ENCODE measurements at places on chromosomes 4 and X.

DNA sequence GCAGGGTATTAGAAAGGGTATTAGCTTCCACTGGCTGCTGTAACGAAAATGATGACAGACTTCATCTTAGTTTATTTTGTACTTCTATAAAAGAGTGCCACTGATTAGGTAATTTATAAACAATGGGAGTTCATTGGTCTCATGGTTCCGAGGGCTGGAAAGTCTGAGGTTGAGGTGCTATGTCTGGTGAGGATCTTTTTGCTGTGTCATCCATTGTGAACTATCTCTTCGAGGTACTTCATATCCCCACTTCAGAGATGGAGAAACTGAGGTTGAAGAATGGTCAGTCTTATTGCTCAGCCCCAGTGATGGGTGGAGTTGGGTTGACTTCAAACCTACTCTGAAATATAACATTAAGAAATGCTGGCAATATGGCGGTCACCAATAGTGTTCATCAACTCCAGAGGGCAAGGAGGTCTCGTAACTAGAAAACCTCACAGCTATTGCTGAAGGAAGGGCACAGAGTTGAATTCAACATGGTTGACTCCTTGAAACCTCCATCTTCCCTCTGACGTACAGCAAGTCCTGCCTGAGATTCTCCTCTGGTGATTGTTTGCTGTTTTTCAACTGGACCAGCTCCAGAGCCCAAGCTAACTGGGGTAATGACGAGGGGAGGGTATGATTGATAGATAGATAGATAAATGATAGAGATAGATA lies 53.6 kb upstream of the SHOX start:
- DNase-seq, result no peak

GRCh38 chr4:70704215-70704930 lies 16.0 kb downstream of the UTP3 start:
- DNase-seq, result peak; percentile 30

DNA sequence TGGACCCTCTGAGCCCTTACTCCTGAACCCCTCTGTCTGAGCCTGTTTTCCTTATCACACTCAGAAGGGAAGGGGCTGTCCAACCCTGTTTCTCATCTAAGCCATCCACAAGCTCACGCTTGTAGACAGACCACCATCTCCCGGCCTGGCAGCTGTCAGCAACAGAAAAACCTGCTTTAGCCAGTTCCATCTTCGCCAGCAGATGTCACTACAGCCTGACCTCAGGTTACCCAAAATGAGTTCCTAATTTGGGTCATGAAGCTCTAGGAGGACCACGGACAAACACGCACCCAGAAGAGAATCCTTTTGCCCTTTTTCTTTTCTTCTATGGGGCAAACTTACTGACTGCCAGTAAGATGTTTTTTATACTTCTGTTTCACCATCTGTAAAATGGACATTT lies 445.4 kb downstream of the BCOR start:
- DNase-seq, result peak; percentile 2

DNA sequence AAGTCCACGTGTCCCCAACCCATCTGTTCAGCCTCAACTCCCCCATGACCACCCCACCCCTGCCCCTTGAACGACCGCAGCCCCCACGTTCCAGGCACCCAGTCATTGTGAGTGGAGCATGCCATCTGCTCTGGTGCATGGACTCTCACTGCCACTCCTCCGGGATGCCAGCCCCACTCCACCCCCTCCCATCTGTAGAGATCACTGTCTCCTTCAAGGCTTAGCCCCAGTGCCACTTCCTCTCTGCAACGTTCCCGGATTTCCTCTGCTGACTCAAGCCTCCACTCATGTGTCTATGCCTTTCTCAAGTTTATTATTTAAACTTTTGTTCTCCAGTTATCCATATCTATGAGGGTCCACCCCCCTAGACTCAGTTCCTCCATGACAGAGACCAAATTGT lies 54.0 kb downstream of the MAML3 start:
- no peak for DNase-seq

- DNase-seq, result no peak
Observed at GRCh38 chrX:45322820-45323219, 122.1 kb upstream of the DIPK2B start.

GRCh38 chrX:41889317-41890025 lies 33.9 kb downstream of the CASK start:
- no peak for DNase-seq

DNA sequence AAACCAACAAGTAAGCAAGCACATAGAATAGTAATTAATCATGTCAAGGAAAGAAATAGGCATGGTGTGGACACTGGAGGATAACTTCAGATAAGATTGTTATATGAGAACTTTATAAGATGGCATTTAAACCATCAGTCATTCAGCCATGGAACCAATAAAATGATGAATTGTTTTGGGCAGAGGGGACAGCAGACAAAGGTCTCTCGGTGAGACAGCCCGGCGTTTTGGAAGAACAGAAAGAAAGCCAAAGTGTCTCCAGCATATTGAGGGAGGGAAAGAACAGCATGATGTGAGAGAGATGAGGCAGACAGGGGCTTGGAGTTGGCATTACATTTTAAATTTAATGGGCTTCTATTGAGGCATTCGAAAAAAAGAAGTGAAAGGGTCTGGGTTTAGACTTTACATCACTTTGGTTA lies 883 bp upstream of the PPM1K start:
- no peak for DNase-seq

- no peak for DNase-seq
Observed at GRCh38 chrX:149145845-149146285, 359.2 kb downstream of the IDS start.

DNA sequence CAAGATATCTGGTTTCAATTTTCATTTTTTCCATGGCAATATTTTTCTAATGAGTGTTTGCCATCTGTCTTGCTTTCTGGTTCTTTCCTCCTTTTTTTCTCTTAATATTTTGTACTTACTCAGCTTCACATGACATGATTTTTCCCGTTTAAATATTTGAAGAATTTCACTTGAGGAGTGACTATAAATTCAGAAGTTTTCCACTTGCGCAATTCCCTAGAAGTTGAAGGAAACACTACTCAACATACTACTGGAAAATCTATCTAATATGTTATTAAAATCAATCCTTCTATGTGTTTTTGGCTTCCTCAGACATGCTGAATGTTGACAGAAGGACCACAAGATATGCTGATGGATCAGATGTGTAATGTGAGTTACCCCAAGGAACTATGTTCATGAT lies 36.8 kb upstream of the BANK1 start:
- DNase-seq, result no peak

- no peak for DNase-seq
Observed at GRCh38 chr4:187276736-187277408, 553.2 kb upstream of the FAT1 start.

DNA sequence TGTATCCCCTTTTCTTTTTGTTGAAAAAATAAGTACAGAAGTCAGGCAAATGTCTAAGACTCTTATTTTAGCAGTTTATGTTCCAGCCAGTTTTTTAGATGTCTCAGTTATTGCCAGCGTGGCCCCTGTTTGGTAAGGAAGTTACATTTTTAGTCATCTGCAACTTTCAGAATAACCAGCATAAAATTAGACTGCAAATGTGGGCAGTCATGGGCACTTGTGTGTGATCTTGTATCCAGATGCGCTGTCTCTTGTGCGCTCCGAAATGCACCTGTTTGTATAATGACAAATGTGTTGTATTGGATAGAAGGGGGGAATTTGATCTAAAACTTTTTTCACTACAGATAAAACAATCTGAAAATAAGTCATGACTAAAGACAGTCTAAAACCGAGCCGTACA lies 44.3 kb upstream of the CLCN4 start:
- no peak for DNase-seq

- DNase-seq, result no peak
Observed at GRCh38 chrX:53598169-53598568, 88.3 kb downstream of the HUWE1 start.

GRCh38 chr4:18201885-18202284 lies 180.3 kb upstream of the LCORL start:
- DNase-seq, result no peak

- no peak for DNase-seq
Observed at GRCh38 chr4:172011196-172011595, 198.0 kb downstream of the GALNTL6 start.

GRCh38 chr4:143207555-143207954 lies 22.8 kb downstream of the USP38 start:
- DNase-seq, result no peak

GRCh38 chr4:43837171-43837570 lies 611.4 kb downstream of the KCTD8 start:
- DNase-seq, result no peak

- no peak for DNase-seq
Observed at GRCh38 chrX:725971-726370, 95.4 kb downstream of the SHOX start.

GRCh38 chr4:73411731-73412414 lies 7.8 kb downstream of the ALB start:
- DNase-seq, result no peak

DNA sequence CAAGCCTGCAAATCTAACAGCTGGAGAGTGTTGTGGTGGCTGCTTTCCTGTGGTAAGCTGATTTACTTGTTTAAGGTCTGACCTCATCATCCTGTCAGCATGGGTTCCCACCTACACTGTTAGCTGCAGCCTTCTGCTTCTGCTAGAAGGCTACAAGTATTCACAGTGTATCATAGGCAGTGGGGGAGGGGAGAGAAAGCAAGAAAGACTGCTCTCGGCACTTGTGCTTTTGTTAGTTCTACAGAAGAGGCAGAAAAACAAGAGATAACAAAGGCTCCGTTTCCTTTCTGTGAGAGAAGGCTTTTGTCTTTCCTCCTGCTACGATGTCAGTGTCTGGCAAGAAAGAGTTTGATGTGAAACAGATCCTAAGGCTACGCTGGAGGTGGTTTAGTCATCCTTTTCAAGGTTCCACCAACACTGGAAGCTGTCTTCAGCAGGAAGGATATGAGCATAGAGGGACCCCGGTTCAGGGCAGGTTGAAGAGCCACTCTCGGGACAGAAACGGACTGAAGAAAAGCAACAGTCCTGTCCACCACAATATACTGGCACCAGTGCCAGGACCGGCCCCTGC lies at the start of gene KLHL4:
Gene KLHL4, plus strand, starts transcription at position 232 of the 571 bp plus-strand sequence. Its CDS starts 92 bp downstream, at position 324.
- DNase-seq, result no peak

DNA sequence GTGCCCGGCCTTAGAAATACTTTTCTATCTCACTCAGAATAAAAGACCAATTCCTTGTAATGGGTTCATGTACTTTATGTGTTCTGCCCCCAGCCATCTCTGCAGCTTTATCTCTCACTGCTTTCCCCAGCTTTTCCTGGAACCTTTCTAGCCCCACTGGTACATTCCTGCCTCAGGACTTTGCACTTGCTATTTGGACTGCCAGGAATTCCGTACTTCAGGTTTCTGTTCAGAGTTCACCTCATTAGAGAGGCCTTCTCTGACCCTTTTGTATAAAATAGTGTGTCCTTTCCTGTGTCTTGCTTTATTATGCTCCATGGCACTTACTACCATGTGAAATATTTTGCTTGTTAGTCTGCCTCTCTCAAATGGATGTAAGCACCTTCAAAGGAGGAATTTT lies 112.5 kb downstream of the PDLIM5 start:
- DNase-seq, result no peak

GRCh38 chrX:68365341-68365740 lies 68.0 kb downstream of the OPHN1 start:
- DNase-seq, result no peak

DNA sequence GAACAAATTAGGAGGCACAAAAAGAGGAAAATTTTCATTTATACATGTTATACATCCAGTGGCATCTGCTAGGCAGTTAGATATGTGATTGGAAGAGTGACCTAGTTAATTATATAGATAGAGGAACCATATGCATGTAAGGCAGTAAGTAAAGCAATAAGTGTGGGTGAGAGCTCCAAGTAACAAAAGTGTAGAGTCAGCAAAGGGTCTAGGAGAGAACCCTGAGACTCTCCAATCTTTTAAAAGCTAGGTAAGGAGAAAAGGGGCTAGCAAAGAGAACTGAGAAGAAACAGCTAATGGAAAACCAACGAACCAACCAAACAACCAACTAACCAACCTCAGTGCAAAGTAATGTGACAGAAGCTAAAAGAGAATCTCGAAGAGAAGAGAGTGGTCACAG lies 3.8 kb upstream of the CFAP299 start:
- DNase-seq, result no peak

DNA sequence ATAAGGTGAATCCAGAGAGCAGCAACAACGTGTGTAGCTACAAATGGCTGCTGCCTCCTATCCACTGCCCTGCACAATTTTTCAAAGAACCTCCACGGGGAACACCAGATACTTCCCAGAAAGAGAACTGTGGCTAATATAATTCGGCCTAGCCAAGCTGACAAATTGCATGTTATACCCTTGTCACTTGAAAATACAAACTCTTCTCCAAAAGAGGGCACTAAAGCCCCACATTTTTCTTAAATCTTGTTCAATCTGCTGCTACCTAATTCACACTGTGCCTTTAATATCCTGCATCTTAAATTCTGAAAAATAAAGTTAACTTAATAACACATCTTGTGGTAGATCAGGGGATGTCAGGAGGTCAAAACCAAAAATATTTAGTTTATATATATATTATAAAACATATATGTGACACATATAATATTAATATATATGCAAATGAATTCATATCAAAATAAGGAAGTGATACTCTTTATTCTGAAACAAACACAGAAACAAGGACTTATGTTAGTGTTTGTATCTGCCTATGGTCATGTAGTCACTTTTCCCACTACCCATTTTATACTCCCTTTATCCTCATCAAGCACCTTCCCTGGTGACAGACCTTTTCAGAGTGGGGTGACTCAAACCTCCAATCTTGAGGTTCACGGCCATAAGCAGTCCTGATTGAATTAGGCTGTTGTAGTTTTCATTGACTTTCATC lies 24.1 kb downstream of the CT45A1 start:
- DNase-seq, result no peak

DNA sequence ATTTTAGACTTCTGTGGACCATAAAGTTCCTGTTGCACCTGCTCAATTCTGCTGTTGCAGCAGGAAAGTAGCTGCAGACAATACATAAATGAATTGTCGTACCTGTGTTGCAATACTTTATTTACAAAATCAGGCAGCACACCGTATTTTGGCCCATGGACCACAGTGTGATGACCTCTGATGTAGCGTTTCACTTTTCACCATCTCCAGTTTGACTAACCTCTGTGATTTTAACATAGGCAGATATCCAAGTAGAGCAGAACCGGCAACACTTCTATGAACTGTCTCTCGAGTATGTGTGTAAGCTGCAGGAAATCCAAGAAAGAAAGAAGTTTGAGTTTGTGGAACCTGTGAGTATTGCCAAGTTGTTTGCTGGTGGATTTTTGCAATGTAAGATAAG lies 132.7 kb downstream of the ARHGAP10 start:
- DNase-seq, result no peak

GRCh38 chr4:11592276-11592675 lies 163.6 kb upstream of the HS3ST1 start:
- DNase-seq, result no peak

GRCh38 chr4:8328866-8329559 lies 59.5 kb downstream of the HTRA3 start:
- DNase-seq, result no peak

DNA sequence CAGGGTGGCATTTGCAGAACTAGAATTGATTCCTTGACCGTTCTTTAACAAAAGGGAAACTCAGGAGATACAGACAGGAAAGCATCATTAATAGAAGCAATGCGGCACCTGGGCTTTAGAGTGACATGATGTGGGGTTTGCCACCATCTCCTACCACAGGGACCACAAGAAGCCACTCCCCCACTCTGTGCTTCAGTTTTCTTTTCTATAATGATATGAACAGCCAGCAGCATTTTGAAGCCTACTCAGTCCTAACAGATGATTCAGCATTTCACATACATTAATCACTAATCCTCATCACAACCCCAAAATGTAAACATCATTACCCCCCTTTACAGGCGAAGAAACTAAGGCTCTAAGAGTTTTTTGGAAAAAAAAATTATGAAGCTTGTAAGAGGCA lies 22.9 kb downstream of the CCDC149 start:
- DNase-seq, result no peak
